ENCODE measurements at places on chromosomes 12 and 14. TPM values are rescaled to one million over a fixed set of nuclear protein-coding genes. Genes with fewer than 3 reads are reported as not detected.

DNA sequence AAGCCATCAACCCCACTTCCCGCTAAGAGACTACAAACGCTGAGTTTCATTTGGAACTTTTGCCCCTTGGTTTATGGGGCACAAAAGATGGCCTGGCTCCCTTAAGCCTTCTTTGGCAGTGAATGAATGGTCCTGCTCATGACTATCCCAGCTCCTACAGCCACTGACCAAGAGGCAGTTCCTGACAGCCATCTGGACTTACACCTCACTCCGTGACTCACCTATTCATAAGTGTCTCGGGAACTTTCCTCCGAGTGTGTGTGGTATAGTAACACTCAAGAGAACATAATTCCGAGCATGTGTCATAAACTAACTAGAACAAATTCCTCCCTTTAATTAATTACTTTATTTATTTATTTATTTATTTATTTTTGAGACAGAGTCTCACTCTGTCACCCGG is 51.9 kb upstream of the NUDT4 start:
- DNase-seq, result peak; percentile 53

- DNase-seq, result no peak
Observed at GRCh38 chr12:62910549-62911169, 24.3 kb downstream of the PPM1H start.

DNA sequence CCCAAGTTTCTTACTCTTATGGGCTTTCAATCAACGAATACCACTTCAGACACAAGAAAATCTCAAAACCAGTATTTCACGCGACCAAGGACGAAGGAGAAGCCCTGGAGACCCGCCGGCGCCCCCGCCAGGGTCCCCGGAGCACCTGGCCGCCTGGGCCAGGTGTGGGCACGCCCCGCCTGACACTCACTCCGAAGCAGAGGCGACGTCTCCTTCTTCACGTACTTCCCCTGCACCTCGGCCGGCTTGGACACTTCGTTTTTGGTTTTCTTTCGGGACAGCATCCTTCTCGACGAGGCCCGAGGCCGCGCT is 466 bp downstream of the SAV1 start:
- no peak for DNase-seq

- DNase-seq, result no peak
Observed at GRCh38 chr14:103304706-103305105, 29.3 kb upstream of the EIF5 start.

DNA sequence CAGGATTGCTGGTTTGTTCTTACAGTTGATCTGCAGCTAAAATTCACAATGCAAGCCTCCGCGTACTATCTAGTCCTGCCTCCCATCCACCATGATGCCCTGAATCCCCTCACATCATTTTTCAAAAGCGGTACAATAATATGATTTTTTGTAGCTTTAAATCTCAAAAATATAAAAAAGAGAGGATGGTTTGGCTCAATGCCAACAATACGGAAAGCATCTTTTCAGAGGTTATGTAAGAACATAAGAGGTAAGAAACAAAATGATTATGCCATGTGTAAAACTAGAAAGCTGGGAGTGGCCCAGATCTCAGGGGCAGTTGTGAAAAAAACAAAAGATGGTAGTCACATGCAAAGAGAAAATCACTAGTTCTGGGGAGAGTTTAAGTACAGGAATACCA is 24.0 kb upstream of the ZDHHC17 start:
- DNase-seq, result no peak

DNA sequence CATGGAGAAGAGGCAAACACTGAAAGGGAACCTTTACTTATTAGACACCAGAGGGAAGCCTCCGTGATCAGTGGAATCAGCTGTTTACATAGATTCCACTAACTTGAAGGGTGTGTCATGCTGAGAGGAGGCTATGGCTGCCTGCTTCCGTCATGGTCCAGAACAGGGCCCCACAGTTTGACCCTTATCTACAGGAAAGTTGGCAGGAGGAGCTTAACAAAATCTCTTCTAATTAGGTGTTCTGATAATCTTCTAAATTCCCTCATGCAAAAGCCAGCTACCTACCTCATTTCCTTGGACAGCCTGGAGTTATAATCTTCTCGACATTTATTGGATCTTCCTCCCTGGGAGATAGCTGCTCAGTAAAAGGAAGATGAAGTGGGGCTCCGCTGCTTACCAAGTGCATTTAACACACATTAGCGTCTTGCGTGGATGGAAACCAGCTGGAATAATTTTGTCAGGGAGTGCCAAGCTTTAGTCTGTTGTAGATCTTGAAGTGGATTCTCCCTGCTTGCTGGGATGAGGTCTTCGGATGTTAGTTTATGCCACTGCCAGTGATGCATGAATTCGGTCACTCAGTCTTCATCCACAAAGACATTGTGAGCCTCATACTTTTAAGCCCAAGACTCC is 171.0 kb downstream of the PAH start:
- no peak for DNase-seq

DNA sequence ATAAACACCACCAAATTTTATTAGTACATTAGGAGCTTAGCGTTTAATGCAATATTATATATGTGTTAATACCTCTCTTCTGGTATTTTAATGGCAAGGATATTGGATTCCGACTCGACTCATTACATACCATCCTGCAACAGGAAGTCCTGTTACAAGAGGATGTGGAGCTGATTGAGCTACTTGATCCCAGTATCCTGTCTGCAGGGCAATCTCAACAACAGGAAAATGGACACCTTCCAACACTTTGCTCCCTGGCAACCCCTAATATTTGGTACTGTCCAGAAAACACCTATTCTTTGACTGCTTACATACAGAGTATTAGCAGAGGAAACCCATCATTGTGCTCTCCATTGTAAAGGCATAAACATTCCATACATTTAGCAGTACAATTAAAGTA is 45.2 kb downstream of the VEZT start:
- no peak for DNase-seq

GRCh38 chr12:19482551-19483109 is 43.3 kb downstream of the AEBP2 start:
- no peak for DNase-seq

DNA sequence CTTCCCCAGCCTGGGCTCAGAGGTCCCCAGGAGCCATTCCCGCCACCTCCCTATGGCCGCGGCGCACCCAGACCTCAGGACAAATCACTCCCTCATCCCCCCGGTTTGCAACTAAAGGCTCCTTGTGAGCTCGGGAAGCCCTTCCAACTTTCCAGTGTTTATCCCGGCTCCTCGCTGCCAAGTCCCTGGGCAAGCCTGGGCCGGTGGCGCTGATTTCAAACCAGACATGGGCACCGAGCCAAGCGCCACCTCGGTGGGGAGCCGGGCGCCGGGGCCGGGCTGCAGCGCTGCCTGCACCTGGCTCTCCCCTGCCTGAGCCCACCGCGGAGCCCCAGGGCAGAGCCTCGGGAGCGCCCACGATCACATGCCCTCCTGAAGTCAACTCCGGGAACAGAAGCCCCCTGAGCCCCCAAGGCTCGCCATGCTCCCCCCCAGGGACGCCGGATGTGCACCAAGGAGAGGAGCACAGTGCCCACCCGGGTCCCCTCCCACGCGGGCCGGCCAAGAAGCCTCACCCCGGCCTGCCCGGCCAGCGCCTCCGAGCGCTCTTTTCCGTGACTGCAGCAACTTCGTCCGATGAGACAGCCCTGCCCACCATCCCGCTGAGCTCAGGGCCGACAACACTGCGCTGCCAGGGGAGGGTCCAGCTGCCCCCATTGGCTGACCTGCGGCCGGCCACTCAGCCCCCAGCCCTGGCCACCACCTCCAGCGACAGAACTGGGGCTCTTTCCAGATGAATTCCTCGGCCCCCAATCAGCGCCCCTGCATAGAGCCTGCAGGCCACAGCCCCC is 50.0 kb downstream of the NCOR2 start:
- DNase-seq, result no peak

- DNase-seq, result no peak
Observed at GRCh38 chr12:49882851-49883464, 20.7 kb downstream of the FAIM2 start.

DNA sequence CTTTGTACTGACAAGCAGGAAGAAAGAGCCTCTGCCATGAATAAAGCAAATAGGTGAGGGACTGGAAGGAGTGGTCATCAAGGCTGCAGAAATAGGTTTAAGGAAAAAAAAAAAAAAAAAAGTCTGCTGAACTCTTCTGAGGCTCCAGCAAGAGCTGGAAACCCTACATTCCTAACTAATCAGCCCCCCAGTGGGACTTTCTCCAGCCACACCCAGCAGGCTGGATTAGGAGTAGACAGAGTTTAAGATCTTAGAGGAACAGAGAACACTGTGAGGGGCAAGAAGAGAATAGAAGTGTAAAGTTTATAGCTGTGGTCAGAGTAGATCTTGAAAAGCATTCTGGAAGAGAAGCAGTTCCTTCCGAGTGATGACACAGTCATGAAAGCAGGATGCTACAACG is 66.4 kb downstream of the ATXN2 start:
- DNase-seq, result no peak

DNA sequence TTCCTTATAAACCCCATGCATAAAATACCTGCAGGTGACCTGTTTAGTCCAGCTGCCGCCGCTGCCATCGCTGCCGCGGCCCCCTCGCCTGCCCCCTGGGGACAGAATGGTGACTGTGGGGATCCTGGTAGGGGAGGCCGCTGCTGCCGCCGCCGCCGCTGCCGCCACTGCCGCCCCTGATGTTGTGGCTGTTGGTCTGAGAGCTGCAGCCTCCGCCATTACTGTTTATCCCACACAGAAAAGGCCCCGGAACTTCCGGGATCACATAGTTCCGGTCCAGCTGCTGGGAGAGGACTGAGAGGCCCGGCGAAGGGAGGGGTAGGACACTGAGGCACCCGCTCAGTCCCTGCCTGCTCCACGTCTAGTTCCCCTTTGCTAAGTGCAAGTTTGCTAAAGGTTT is 244.9 kb downstream of the C12orf50 start:
- no peak for DNase-seq

DNA sequence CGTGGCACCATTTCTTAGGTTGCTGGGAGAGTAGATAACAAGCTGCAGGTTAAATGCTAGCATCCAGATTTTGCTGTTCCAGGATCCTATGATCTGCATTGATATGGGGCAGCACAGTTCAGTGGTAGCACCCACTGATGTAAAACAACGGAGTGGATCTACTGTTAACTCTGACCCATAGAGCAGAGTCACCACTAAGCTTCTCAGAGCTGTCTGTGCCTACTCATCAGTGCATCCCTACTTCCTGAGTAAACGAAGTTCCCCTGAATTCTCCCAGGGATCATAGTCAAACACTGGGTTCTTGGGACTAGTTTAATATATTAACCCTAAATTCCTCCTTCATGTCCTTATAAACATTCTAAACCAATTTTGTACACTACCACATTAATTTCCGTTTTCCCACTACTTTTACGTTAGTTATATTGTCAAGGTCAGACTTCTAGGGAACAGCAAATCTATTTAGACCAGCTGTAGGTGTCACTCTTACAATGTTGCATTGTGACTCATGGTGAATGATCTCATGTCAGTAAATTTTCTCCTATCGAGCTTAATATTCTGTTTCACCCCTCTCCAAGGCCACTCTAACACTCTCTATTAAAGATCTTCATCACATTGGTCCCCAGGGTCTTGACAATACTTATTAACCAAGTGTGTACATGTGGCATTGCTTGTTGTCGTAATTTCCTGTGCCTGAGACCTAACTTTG is 10.3 kb downstream of the RERGL start:
- no peak for DNase-seq

GRCh38 chr12:106205208-106206069 is 42.4 kb downstream of the CKAP4 start:
- DNase-seq, result no peak

GRCh38 chr12:25806271-25806670 is 152.2 kb upstream of the RASSF8 start:
- DNase-seq, result no peak

DNA sequence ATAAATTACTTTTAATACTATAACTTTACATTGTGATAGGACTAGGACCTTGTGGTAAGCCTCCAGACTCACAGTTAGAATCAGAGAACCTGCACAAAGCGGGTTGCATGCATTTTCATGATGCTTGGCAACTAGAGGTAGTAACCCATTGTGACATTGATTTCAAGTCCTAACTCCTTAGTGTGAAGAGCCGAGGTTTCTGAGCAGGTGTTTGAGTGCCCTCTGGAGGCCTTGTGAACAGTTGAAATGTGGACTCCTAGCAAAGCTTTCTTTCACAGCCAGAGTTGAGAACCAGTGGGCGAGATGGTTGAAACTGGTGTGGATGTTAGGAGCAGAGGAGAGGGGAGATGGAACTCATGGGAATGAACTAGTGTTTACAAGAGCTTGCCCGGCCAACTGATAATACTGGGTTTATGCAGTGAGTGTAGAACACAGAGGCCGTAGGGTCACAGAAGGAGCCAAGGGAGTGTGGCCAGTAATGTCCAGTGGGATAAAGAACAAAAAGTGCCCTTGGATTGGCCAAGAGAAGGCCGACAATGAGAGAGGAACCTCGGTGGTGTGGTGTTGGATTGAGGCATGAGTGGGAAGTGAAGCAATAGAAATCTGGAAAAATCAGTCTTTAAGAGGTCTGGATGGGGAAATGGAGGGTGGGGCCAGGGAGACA is 10.9 kb downstream of the ZNF664 start:
- DNase-seq, result no peak

GRCh38 chr12:105705765-105706164 is 375.3 kb downstream of the C12orf75 start:
- DNase-seq, result no peak

DNA sequence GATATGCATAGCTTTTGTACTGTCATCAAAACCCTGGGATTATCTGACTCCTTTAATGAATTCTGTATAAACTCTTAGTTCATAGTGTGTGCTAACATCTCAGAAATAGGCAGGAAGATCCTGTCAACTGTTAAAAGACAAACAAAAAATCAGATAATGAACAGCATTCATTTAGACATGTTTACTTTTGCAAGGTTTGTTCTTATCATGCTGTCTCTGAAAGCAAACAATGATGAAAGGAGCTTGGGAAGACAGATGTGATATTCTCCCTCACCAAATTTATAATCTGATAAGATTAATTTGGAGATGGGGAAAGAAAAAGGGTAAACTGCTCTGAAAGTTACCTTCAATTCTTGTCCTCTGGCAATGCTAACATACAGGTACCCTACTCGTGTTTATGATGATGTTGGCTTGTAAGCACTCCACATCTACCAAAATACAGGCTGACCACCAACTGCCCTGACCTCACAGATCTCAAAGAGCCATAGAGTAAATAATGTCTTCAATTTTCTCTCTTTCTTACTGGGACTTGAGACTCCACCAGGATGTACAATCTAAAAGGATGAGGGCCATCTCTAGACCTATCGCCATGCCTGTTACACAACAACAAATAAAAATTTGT is 233.8 kb downstream of the SSPN start:
- no peak for DNase-seq

The MSI1 gene
- total RNA-seq, result 25.8 TPM

The TEX52 gene
- total RNA-seq, result not detected

The OR6C2 gene
- total RNA-seq, result not detected

The MARK3 gene
- total RNA-seq, result 47.5 TPM

The HAL gene
- 0.23 TPM for total RNA-seq

The FGD4 gene
- total RNA-seq, result 19.9 TPM

The TAS2R19 gene
- not detected for total RNA-seq

The LMO3 gene
- not detected for total RNA-seq

The PCNX1 gene
- total RNA-seq, result 15.0 TPM

The ZDHHC22 gene
- not detected for total RNA-seq

Measured in epithelial cell of proximal tubule (primary cell).